ENCODE measurements at places on chromosomes 1 and 21. TPM values are rescaled to one million over a fixed set of nuclear protein-coding genes. Genes with fewer than 3 reads are reported as not detected.

MAP3K21 gene
- 0.19 TPM for total RNA-seq

NRAS gene
- total RNA-seq = 80.5 TPM

SAMSN1 gene
- total RNA-seq = not detected

PTPN22 gene
- total RNA-seq = 3.1 TPM

FAM229A gene
- total RNA-seq = 1.1 TPM

ZMYND12 gene
- total RNA-seq = 1.4 TPM

ZFP69 gene
- 2.8 TPM for total RNA-seq

ALX3 gene
- not detected for total RNA-seq

CFAP126 gene
- total RNA-seq = not detected

ERICH3 gene
- not detected for total RNA-seq

NOTCH2NLA gene
- total RNA-seq = 80.7 TPM

TCHH gene
- under 0.01 TPM for total RNA-seq

RGS4 gene
- total RNA-seq = 919 TPM

AQP10 gene
- 0.19 TPM for total RNA-seq

SPRR4 gene
- not detected for total RNA-seq

TRAF5 gene
- 5.2 TPM for total RNA-seq

OR2AK2 gene
- total RNA-seq = not detected

SOX13 gene
- 6.3 TPM for total RNA-seq

HFM1 gene
- total RNA-seq = 0.28 TPM

DNTTIP2 gene
- total RNA-seq = 38.3 TPM

HAO2 gene
- total RNA-seq = not detected

LRIG2 gene
- 8.2 TPM for total RNA-seq

Data from regular cardiac myocyte (primary cell).